GM06990 (cell line): ENCODE measurements at places on chromosomes 1 and 21.

- no peak for DNase-seq
Measured at GRCh38 chr1:42742617-42743316, 2.7 kb upstream of the CLDN19 start.

DNA sequence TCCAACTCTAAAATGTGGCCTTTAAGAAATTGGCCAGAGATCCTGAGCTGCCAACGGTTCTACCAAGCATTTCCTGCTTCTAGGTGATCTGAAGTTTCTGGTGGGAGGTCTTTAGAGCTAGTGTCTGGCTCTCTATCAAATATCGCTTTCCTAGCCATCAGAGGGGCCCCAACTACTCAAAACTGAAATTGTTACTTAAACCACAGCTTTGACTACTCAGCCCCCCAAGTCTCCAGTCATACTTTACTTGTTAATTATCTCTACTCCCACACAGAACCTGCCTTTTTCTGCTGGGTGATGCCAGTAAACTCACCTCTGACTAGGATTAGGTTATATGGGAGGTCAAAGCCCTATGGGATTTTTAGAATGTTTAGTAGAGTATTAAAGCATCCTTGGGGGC is 95.1 kb downstream of the FASLG start:
- DNase-seq: peak; percentile 18

DNA sequence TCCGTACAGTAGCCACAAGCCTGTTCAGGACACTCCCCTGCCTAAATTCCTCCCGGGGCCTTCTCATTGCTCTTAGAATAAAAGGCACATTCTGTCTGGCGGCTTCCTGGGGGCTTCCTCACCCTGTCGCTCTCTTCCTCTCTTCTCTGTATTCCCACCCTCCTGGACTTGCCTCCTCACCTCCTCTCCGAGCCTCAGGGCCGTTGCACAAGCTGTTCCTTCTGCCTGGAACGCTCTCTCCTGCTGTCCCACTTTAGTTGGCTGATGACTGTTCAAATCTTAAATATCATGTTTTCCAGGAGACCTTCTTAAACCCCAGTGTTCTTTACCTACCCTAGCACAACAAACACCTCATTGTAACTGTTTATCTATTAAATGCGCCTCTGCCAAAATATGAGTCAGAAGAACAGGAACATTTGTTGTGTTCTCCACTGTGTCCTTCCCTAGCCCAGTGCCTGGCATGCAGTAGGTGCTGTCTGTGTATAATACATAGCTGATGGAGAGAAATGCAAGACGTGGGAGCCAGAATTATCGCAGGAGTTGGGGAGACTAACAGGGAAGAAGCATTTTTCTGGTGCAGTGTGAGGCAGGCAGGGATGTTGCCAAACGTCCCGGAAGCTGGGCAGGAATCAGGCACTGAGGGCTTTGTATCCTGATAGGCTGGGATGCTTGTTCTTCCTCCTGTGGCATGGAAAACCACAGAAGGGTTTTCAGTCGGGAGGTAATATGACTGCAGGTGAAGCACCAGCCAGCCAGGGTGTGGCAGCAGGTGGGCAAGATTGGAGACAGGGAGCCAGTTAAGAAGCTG is 24.1 kb upstream of the THRAP3 start:
- no peak for DNase-seq

GRCh38 chr1:200035397-200035955 is 8.0 kb downstream of the NR5A2 start:
- no peak for DNase-seq

DNA sequence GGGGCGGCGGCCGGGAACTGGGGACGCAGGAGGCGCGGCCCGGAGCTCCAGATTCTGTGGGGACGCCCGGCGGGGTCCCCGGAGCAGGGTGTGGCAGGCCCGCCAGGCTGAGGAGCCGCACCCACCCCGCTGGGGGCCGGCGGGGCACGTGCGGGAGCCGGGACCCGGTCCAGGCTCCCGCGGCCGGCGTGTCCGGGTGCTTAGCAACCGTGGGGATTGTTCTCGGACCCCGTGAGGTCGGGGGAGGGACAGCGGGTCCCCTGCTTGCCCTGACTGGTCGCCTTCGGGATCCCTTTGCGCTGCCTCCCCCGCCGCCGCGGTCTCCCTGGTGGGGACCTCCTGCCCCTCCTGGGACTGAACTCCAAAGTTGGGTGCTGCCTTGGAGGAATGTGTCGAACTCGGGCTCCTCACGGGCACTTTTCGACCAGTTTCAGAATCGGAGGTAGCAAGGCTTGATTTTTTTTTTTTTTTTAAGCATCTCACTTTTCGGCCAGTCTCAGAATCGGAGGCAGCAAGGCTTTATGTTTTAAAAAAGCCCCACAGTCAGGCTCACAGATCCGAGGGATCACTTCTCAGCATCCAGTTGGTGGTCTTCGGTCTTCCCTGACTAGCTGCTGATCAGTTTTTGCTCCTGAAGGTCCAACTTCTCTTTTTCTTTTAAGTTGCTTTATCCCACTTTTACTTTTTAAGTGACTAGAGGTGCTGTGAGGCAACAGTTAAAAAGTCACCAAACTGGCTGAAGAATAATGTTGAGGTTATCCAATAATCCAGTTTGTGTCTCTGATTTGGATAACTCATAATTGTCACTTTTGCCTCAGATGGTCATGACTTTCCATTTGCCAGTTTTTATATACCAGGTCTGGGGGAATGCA is 648 bp downstream of the FAM76A start:
- peak; percentile 6 for DNase-seq

GRCh38 chr1:206430031-206430983 is 40.0 kb upstream of the IKBKE start:
- peak; percentile 20 for DNase-seq

GRCh38 chr1:225863167-225863566 is 19.0 kb downstream of the TMEM63A start:
- DNase-seq: no peak

GRCh38 chr1:228249513-228250305 is 41.9 kb downstream of the OBSCN start:
- DNase-seq: no peak

GRCh38 chr1:233719655-233720341 is 105.9 kb downstream of the KCNK1 start:
- DNase-seq: no peak

GRCh38 chr1:226370144-226370923 is 37.6 kb downstream of the PARP1 start:
- DNase-seq: peak; percentile 36

DNA sequence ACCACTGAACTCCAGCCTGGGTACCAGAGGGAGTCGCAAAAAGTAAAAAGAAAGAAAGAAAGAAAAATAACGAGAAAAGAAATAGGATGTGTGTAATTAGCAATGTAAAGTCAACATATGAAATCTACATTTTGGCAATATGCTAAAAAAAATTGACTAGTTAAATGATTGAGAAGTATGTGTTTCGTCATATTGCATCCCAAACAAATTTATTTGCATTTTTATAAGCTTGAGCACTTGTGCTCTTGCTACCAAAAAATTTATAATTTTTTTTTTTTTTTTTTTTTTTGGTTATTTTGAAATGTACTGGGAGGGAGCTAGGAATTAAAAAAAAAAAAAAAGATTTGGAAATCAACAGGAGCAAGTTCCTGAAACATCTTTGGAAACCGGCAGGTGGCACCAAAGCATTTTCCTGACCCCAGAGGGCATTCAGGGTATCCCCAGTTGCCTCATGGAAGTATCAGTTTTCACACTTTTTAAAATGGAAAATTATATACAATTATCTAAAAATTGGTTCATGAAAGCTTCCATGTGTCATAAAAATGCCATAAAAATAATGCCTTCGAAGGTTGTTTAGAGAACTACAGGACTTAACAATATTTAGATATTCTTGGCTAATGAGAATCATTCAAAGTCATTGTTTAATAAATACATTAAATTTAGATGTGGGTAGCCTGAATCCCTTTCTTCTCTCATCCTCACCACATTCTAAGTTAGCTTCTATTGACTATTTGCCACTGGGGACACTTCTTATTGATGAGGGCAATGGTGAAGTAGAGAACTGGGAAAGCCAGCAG is 4.8 kb upstream of the HEATR1 start:
- no peak for DNase-seq

GRCh38 chr1:199784138-199784895 is 243.2 kb upstream of the NR5A2 start:
- DNase-seq: no peak

DNA sequence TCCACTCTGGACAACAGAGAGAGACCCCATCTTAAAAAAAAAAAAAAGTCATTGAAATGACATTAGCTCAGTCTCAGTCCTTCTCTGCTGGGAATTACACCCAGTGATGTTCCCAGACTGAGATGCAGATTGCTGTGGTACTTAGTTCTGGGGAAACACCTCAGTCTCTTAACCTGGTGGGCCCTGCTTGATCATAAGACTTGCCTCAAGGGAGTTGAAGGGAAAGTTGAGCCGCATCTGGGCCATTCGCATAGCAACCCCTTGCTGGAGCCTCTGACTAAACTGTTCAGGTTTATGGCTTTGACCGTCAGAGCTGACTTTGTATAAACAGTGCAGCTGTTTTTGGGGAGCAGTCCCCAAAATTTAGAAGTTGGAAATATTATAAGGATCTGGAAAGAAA is 13.4 kb downstream of the FCRL4 start:
- DNase-seq: no peak

DNA sequence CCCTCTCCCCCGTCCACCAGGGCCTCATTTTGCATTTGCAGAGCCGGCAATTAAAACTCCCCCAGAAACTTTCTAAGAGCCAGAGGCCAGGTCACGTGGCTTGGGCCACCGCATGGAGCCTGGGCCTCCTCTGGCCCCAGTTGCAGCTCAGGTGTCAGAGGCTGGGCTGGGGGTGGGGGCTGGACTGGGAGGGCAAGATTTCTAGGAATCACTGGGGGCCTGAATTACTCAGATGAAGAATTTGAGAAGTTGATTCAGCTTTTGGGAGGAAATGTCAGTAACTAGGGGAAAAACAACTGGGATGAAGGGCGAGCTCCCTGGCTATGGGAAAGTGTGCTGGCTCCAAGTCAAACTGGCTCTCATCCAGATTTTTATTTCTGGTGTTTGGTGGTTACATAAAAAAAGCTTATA is 151.0 kb downstream of the CDC7 start:
- no peak for DNase-seq

DNA sequence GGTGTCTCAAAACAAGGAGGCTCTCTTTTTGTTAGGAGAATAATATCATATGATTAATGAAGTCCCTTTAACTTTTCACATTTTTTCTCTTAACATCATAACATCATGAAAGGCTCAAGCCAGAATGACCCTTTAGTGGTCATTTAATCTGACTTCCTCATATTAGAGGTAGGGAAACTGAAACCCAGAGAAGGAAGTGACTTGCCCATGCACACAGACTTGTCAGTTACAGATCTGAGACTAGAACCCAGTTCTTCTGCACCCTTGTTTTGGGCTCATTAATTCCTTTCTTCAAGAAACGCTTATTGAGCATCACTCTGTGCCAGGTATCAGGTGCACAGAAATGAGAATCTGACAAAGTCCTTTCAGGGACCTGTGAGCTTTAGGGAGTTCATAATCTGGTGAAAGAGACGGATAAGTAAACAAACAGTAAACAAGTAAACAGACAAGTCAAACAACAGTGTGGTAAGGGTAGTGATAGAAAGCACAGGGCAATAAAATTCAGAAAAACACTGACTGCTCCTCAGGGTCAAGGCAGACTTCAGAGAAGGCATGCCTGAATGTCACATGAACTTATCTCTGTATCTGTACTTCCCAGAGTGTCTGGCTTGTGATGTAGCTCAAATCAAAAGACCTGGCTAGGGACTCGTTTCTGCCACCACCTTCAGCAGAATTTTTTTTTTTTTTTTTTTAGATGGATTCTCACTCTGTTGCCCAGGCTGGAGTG is 38.3 kb upstream of the OSBPL9 start:
- peak; percentile 46 for DNase-seq

GRCh38 chr1:99590578-99591209 is 55.2 kb upstream of the PALMD start:
- no peak for DNase-seq

DNA sequence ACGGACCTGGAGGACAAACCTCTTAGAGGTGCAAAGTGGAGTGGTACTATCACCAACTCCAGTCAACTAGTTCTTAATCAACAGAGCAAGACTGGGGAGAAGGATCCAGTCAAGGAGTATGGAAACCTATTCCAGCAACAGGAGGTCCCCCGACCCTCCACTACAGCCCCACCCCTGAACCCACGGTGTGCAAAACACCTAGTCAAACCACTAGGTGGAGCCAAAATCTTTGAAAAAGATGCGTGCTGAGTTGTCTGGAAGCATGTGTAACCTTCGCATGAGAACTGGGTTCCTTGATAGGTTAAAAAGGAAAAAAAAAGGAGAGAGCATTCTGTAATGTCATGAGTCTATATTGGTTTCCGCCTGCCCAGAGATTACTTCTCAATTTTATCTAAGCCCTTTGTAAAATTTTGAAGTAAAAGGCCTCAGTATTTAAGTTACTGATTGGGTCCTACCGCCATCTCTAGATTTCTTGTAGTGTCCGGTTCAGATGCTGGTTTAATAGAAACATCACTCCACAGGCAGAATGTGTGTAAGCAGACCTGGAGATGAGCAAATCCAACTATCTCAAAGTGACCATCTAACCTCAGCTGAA is 81.9 kb upstream of the HAO2 start:
- DNase-seq: no peak

DNA sequence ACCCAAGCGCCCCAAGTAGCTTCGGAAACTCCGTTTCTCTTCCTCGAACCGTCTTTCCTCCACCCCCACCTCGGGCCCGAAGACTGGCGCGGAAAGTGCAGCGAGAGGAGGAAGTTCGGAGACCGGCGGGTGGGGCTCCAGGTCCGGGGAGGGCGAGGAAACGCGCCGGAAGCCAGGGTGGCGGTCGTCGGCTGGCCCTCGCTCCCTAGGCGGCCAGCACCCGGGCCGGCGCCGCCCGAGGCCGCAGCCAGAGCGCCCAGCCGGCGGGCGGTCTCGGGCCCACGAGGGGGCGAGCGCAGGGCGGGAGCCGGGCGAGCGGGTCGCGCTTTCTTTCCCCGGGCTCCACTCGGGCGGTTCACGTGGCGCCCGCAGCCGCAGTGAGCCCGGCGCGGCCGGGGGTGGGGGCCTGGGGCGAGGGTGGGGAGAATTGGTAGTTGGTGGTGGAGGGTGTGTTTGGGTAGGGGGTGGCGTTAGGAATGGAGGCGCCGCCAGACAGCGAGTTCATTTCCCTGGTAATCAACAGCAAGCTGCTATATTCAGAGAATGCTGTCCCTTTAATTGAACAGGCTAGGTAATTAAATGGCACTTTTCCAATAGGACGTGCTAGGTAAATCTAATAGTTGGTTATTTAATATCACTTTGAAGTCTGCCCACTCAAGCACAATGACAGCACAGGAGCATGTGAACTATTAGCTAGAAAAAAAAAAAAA is 6.7 kb downstream of the LMO4 start:
- DNase-seq: peak; percentile 80

DNA sequence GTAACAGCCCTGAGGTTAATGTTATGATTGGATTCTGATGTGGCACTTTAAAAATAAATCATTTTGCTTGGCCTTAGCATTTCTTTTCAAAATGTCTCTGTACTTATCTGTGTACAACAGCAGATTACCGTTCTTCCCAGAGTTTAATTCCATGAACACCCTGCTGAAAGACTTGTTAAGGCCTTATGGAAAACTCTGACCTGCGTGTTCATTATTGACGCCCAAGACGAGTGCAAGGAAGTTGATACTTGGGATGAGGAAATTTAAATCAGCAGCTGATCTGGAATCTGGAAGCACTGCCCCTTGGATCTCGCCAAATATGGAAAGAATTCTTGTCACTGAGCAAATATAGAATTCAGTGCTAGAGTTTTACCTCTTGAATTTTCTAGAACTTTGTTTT is 6.7 kb downstream of the ERG start:
- no peak for DNase-seq
